HuH-7.5 (cell line): ENCODE measurements at places on chromosomes 3 and 15.

- DNase-seq: no peak
Measured at GRCh38 chr3:120436523-120437050, 14.2 kb downstream of the FSTL1 start.

GRCh38 chr3:32423534-32423933 is 31.9 kb downstream of the CMTM7 start:
- DNase-seq: no peak

GRCh38 chr15:42796955-42797782 is 60.2 kb upstream of the CDAN1 start:
- no peak for DNase-seq

- DNase-seq: no peak
Measured at GRCh38 chr3:186432189-186432588, 70.2 kb upstream of the DGKG start.

DNA sequence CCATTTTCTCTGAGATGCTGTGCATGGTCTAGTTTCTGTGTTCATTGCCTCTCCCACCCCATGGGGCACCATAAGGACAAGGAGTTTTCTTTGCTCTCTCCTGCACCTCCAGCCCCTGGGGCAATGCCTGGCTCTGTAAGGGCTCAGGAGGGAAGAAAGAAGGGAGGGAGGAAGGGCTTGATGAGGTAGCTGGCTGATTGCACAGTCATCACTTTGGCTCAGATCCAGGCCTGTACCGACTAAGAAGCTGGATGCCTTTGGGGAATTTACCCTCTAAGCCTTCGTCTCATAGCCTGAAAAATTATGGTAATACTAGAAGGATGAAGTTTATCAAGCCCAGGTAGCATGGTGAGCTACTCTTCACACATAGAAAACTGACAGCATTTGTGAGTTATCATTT is 382.9 kb downstream of the GABRG3 start:
- no peak for DNase-seq

DNA sequence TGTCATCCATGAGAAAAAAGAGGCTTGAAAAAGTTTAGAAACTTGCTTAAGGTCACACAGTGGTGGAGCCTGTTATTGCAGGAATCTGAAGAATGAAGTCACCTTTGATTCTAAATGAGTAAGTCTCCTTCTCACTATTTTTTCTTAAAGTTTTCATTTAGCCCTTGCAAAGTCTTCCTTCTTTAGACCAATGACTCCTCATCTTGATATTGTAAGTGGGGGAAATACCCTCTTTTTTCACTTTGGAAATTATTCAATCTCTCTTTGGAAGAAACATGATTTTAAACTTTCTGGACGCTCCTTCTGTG is 787 bp upstream of the SLMAP start:
- DNase-seq: no peak

GRCh38 chr3:132218817-132219755 is 98.1 kb upstream of the ACP3 start:
- DNase-seq: no peak

DNA sequence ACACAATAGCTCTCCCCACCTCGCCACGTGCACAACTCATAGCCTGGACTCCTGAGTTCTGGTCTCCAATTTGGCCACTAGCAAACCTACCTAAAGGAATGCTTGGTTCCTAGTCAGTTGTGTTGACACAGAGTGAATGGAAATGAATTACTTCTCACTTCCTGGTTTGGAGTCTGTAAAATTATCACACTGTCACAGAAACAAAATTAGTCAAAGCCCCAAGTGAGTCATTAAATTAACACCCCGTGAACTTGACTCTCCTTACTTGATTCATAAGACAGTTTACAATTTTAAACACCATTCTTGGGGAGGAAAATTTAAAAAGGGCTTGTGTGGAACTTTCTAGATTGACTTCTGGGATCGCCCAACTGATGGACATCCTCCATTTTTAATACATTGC is 276.2 kb upstream of the CTNNB1 start:
- DNase-seq: no peak

GRCh38 chr3:142613491-142613890 is 17.3 kb downstream of the PLS1 start:
- DNase-seq: no peak

DNA sequence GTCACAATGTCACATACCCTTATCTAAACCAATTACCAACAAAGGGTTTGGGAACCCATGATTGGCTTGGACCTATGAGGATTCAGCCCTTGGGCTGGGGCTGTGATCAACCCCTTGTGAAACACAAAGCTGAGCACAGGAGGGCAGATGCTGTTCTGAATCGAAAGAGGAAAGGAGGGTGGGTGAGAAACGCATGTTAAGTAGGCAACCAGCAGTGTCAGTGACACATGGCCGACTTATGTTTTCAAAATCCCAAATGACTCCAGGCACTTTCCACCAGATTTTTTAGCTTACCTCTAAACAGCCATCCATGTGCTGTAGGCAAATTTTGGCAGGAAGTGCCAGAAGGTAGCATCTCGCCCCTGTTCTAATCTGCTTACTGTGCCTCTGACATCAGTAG is 34.1 kb upstream of the KLHL25 start:
- no peak for DNase-seq

DNA sequence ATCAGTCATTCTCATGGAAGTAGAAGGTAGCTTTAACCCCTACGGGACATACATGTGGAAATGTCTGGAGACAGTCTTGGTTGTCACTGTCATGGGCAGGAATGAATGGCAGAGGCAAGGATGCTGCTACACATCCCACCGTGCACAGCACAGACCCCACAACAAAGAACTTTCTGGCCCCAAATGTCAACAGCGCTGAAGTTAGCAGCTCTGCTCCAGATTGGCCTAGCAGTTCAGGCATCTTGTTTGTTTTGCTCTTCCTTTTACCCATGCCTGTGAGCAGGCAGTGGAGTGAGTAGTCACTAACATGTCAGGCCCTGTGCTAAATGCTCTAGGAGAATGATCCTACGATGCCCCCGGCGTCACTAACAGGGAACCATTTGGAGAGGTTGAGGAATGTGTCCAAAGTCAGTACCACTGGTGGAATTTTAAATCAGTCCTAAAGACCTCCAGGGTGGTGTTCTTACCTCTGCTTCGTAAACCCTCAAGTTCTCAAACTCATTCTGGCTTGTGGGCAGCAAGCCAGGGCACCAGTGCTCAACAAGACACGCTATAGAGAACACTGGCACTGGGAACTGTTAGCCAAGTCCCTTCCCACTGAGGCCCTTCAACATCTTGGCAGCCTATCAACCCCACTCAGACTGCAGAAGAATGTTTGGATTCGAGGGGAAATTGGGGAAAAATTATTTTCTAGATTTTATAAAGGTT is 142.2 kb downstream of the FOXP1 start:
- DNase-seq: no peak

- DNase-seq: no peak
Measured at GRCh38 chr15:72857331-72858063, 73.9 kb upstream of the ADPGK start.

DNA sequence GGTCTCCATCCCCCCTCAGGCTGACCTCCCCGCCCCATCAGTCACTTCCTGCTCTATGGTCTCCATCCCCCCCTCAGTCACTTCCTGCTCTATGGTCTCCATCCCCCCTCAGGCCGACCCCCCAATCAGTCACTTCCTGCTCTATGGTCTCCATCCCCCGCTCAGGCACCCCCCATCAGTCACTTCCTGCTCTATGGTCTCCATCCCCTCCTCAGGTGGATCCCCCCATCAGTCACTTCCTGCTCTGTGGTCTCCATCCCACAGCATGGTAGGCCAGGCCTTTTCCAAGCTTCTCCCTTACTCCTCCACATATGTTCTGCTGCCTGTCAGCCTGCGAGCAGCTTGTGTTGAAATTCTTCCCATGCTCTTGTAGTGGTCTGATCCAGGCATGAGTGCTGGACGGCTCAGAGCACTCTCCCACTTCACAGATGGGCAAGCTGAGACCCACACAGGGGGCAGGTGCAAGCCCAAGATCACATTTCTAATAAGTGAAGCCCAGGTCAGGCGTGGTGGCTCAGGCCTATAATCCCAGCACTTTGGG is 36.8 kb downstream of the BDH1 start:
- DNase-seq: no peak

DNA sequence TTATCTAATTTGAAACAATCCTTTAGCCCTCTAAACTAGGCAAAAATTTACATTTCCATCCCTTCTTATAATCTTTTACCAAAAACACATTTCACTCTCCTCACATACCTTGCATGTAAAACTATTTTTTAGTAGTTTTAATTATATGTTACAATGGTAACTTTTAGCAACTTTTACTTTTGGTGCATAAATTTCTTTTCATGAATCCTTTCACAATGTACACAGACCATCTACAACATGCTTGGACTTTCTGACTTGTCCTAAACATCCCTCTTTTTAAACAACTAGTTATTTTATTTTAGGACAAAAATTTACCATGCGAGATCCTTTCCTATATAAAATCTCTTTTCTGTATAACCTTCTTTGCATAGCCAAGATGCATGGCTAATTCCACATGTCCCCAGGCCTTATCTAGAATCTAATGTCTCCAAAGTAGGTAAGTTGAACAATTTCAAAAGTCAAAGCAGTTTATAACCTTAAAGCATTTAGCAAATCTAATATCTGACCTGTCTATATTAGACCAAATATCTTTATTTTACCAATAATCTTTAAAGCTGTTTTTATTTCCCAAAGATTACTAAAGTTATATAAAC is 14.4 kb upstream of the ALDH1L1 start:
- DNase-seq: no peak

DNA sequence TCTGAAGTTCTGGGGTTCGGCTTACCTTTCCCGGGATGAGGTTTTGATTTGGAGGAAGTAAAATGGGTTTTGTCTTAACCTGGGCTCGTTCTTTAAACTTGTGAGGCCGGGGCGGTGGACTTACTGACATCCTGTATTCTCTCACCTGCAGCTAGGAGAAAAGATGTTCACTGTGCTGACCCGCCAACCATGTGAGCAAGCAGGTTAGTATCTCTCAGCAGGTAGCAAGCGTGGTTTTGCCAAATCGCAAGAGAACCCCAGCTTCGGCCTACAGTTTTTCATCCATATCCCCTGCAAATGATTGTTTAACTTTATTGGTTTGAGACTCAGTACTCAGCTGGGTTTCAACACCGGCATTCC is 891 bp downstream of the ENTPD3 start:
- DNase-seq: no peak

GRCh38 chr3:86942206-86942605 is 48.7 kb downstream of the VGLL3 start:
- no peak for DNase-seq

GRCh38 chr15:59399465-59400102 is 26.9 kb upstream of the MYO1E start:
- DNase-seq: no peak
